Activated CD4-positive, CD25-positive, alpha-beta regulatory T cell treated with anti-CD3 and anti-CD28 coated beads, Interleukin-2, amount 50 U/mL, for 16 hours (primary cell): ENCODE measurements at places on chromosomes 1 and 21.

- no peak for DNase-seq
These were observed 78.9 kb upstream of the ARID1A start for GRCh38 chr1:26616881-26617280.

GRCh38 chr1:206472024-206472423, 1.7 kb downstream of the IKBKE start:
- no peak for DNase-seq

DNA sequence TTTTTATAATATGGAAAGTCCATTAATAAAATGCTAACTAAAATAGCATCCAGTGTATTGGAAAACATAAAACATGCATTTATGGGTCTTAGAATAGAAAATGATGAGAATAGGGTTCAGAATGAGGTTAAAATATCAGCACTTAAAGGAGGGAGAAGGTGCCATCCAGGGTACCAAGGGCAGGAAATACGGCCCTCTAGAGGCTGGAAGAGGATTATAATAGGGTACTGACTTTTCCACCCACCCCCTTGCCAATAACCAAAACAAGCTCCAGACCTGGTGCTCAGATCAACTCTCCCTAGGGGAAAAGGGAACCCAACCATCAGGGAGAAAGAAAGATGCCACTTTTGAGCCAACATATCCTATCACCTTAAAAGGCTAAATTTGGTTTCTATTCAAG, 26.7 kb downstream of the ASTN1 start:
- DNase-seq: no peak

GRCh38 chr1:175792136-175792535, 48.7 kb upstream of the TNR start:
- no peak for DNase-seq

GRCh38 chr1:47690341-47691250, 252.8 kb downstream of the FOXD2 start:
- DNase-seq: no peak

GRCh38 chr1:113659035-113659434, 100.3 kb downstream of the PHTF1 start:
- DNase-seq: no peak

- DNase-seq: no peak
These were observed 39.8 kb downstream of the TGFBR3 start for GRCh38 chr1:91846007-91846638.

DNA sequence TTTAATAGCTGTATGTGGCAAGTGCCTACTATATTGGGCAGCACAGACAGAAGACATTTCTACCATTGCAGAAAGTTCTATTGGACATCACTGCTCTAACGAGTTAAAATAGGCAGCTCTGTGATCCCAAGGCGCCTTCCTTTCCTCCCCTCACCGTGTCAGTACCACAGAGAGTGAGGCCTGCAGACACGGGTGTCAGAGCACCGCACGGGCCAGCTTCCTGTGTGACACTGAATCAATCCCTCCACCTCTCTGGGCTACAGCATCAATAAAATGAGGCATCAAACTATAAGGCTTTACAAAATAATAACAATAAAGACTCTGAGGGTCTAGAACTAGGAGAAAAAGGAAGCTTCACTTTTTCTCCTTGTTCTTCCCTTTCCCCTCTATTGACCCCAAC, 246.7 kb downstream of the FOXD2 start:
- DNase-seq: no peak

DNA sequence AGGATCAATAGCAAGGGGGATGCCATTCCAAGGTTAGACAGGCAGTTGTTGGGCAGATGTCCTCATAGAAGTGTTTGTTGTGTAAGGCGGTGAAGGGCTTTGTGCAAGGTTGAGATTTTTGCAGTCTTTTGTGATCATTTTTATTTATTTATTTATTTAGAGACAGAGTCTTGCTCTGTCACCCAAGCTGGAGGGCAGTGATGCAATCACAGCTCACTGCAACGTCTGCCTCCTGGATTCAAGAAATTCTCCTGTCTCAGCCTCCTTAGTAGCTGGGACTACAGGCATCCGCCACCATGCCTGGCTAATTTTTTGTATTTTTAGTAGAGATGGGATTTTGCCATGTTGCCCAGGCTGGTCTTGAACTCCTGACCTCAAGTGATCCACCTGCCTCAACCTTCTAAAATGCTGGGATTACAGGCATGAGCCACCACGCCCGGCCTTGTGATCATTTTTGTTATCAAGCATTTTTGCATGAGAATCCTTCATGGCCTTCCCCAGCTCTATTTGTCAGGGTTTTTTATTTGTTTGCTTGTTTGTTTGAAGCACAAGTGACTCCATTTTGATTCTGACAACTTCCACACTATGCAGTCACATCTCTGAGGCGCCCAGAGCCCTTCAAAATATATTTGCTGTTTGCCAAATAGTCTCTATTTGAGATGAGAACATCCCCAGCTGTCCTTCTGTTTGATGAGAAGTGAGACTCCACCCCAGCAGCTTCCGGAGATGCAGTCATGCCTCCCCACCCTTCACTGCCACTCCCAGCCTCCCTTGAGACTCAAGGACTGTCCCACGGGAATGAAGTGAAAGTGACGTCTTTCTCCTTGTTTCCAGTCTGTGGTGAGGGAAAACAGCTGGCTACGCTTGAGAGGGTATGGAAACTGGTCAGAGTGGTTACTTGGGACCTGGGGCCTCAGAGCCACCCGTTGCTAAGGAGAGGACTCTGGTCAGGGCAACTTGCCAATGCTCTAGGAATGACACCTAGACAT, 38.0 kb downstream of the TMEM50B start:
- DNase-seq: no peak

DNA sequence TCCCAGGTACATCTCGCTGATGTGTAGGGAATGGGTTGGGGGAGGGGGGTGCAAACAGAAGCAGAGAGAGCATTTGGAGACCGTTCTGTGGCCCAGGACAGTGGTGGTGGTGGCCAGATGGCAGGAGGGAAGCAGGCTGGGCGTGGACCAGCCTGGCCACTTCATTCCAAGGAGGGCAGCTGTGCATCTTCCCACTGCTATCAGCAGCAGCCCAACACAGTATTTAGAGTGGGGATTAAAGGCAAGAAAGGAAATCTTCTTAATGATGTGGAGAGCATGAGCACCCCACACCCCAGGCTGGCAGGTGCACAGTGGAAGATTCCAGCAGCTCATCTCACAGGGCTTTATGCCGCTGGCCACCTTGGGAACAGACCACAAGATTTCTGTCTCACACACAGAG, 198.7 kb downstream of the NPHP4 start:
- DNase-seq: no peak

DNA sequence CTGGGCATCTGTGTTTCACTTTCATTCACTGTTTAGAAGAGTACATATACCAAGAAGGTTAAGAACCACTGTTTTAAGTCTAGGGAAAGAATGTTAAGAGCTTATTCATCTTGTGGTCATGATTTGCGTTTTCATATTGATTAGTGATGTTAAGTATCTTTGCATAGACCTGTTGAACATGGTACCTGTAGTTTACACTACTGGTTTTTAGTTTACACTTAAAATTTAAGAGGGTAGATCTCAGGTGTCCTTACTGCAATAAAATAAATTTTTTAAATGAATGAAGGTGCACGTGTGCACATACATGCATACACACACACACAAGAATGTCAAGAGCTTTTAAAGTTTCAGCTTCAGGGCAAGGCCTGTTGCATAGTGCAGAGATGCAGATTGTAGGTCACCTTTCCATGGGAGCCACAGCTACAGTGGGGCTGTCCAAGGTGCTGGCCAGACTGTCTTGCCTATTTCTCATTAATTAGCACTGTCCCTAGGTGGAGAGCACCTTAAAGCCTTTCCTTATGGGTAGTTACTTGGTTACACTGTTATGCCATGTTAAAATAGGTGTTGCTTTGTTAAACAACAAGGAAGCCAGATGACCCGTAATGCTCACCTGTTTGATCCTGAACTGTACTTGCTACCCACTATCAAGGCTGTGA, 543.0 kb upstream of the DAB1 start:
- no peak for DNase-seq

DNA sequence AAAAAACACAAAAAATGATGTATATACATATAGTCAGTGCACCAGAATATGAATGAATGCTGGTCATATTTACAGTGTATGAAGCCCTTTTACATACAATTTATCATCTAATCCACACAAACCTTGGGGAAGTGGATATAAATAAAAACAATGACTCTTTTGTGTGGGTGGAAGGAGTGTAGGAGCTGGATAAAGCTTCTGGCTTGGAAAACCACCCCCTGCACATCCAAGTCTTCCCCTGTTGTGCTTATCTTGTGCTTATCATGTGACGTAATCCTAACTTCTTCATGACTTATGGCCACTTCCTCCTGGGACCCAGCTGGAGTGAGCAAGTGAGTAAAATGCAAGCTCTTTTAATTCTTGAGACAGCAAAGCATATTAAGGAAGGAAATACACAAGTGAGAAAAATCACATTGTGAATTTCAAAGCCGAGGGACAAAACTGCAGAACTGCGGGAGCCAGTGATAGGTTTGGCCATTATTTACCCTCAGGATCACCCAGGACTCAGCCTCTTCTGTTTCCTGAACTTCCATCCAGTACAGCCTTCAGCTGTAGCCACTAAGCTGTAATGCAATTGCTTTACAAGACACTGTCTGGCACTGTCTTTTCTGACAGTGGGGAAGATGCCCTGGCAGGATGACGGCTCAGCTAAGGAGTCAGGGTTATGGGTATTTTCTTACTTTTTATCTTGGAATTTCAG, 104.0 kb upstream of the PPM1J start:
- no peak for DNase-seq

GRCh38 chr1:225926551-225927113, 2.6 kb upstream of the PYCR2 start:
- DNase-seq: no peak

- no peak for DNase-seq
These were observed 39.3 kb upstream of the EYA3 start for GRCh38 chr1:28127617-28128257.

DNA sequence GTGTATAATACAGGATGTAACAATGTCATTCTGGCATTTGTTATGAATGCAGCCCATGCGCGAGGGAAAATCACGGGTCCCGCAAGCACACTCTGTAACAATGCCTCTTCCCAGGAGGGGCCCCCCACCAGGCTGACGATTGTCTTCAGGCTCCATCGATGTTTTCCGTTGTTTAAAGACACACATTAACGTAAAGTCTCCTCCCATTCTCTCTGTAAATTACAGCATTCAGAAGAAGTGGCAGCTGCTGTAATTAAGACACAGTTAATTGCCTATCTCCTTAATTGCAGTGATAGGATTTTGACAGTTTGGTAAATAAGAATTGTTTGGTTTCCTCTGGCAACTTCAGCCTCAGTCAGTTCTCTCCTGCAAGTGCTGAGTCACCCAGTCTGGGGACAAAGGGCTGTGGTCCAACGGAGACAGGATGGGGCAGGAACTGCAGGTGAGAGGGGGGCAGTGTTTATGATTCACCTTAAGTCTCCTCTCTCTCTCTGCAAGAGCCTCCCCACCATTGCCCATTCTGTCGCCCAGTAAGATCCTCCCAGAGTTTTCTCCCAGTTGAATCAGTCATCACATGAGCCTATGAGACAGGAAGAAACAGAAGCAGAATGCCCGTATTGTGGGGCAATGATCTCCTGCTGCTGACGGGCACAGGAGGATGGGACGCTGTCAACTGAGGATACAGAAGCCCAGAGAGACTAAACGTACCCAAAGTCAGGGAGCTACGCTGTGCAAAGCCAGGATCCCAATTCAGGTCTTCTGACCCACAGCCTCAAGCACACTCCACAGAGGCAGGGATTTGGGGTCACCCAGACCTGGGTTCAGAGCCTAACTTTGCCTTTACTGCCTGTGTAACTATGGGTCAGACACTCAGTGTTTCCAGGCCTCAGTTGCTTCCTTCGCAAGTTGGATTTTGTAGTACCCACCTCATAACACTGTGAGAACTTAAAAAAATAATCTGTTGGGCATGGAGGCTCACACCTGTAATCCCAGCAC, 110.0 kb downstream of the ADSS2 start:
- DNase-seq: no peak

- peak; percentile 9 for DNase-seq
These were observed 37.3 kb downstream of the PABPC4 start for GRCh38 chr1:39539252-39539790.
